ENCODE measurements at places on chromosomes 3 and 15.

DNA sequence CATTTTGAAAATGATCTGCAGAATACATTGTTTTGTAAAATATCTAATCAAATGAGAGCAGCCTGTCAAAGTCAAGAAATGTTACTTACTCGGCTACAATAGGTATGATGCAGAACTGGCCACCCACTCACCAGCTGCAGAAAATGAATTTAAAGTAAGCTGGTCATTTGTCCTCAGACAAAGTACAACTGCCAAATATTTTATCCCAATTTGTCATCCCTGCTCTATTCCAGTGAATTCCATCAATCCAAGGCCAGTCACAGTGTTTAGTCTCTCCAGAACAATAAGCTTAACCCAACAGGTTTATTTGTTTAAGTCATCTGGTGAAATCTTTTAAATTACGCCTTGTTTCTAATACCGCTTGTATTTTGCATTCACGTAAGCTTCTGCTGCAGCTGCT lies 46.6 kb upstream of the TCF12 start:
- H3K4me3 ChIP-seq = no peak overlapping the region
- DNase-seq = no peak
- H3K36me3 ChIP-seq = no peaks in the 10 kb centered on the region
- H3K27me3 ChIP-seq = no peaks in the 10 kb centered on the region
- no peak overlapping the region for H3K27ac ChIP-seq
- H3K4me1 ChIP-seq = peaks cover 21% of the 10 kb centered on the region

- no peaks in the 10 kb centered on the region for H3K4me1 ChIP-seq
- no peak for DNase-seq
- no peak overlapping the region for H3K27ac ChIP-seq
Observed at GRCh38 chr15:77774350-77774749, 141.6 kb upstream of the LINGO1 start.

GRCh38 chr3:114404590-114404989 lies 110.8 kb downstream of the TIGIT start:
- DNase-seq = peak; percentile 75
- H3K36me3 ChIP-seq = no peaks in the 10 kb centered on the region
- H3K4me3 ChIP-seq = no peak overlapping the region

GRCh38 chr15:51371266-51371665 lies 29.8 kb downstream of the GLDN start:
- H3K36me3 ChIP-seq = no peaks in the 10 kb centered on the region
- no peak for DNase-seq
- H3K4me3 ChIP-seq = no peak overlapping the region
- no peaks in the 10 kb centered on the region for H3K4me1 ChIP-seq
- no peaks in the 10 kb centered on the region for H3K27me3 ChIP-seq

GRCh38 chr3:182618981-182619591 lies 174.2 kb upstream of the ATP11B start:
- H3K4me1 ChIP-seq = peaks cover 10% of the 10 kb centered on the region
- no peaks in the 10 kb centered on the region for H3K27me3 ChIP-seq
- H3K36me3 ChIP-seq = no peaks in the 10 kb centered on the region

Data from SJCRH30 (cell line).